IMR-90 (cell line): ENCODE measurements at places on chromosomes 4 and X. TPM values are rescaled to one million over a fixed set of nuclear protein-coding genes. Genes with fewer than 3 reads are reported as not detected.
A peak's percentile ranks its signal among the peaks of the same experiment; 100 is the strongest.

Gene SCRG1
- under 0.01 TPM in 2 replicates for total RNA-seq

DNA sequence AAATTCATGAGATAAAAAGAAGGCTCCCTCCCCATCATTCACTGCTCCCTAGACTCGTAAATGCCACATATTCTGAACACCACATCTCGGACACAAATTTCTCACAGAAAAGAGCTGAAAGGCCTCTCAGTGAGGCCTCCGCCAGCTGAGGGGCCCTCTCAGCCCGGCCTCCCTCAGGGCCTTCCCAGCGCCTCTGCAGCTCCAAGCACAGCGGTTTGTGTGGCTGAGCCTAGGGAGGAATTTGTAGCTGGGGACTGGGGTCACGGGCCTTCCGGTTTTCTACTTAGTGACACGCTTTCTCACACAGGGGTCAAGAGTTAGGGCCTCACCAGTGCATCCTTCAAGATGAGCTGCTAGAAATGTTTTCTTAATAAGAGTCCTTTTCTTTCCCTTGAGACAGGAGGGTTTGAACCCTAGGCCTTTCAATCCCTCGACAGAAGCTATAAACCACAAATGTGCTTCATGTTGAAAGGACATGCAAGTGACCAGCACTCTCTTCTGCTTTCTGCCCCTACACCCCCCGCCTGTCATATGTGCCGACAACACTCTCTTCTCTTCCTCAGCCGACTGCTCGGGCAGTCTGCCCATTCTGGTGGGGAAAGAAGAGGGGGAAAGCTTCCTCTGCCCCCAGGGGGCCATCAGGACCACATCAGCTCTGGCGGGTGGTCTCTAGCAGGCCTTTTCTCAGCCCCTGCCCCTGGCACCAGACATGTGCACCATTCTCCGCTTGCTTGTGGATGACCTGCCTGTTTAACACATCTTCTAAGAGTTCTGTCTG, 104.9 kb downstream of the CHIC2 start:
- no peaks in the 10 kb centered on the region for H3K36me3 ChIP-seq
- H3K27me3 ChIP-seq = no peaks in the 10 kb centered on the region
- peaks cover 10% of the 10 kb centered on the region for H3K4me1 ChIP-seq
- no peak for DNase-seq
- no peak overlapping the region for H3K27ac ChIP-seq
- no peak overlapping the region for H3K4me3 ChIP-seq

DNA sequence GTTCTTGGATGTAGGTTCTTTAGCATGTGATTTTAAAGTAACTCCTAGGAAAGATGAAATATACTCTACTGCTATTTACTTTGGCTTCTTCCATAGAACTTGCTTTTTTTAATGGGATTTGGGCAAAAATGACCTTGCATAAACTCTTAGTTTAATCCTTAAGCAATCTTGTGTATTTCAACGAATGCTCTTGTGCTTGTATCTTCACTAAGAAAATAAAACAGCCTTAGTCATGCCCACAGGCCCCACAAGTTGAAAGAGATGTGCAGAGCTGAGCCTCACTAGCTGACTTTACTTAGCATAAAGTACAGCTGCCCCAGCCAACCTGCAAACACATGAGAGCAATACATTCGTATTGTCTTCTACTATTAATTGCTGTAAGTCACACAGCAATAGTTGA, 1609.2 kb downstream of the STIM2 start:
- DNase-seq = peak; percentile 65
- no peak overlapping the region for H3K27ac ChIP-seq
- no peaks in the 10 kb centered on the region for H3K4me1 ChIP-seq
- no peaks in the 10 kb centered on the region for H3K36me3 ChIP-seq
- H3K27me3 ChIP-seq = no peaks in the 10 kb centered on the region

GRCh38 chr4:94714365-94715160, 43.2 kb upstream of the BMPR1B start:
- DNase-seq = peak; percentile 74
- no peaks in the 10 kb centered on the region for H3K36me3 ChIP-seq
- H3K27ac ChIP-seq = peak overlapping the region; percentile 80
- H3K4me3 ChIP-seq = peak overlapping the region; percentile 16; the same call in 1 of the 2 replicates

Gene ESX1
- total RNA-seq = not detected in 2 replicates

Gene TMSB15B
- 5.6 and 7.9 TPM in 2 replicates for total RNA-seq

- no peaks in the 10 kb centered on the region for H3K27me3 ChIP-seq
- H3K4me3 ChIP-seq = no peak overlapping the region
- no peak overlapping the region for H3K27ac ChIP-seq
- no peak for DNase-seq
- H3K4me1 ChIP-seq = no peaks in the 10 kb centered on the region
These were observed 35.7 kb upstream of the FMR1 start for GRCh38 chrX:147875866-147876596.

Gene PFKFB1
- under 0.01 TPM in 1 of 2 replicates, not detected in the other for total RNA-seq

- no peaks in the 10 kb centered on the region for H3K4me1 ChIP-seq
- DNase-seq = peak; percentile 13
- H3K36me3 ChIP-seq = no peaks in the 10 kb centered on the region
- no peaks in the 10 kb centered on the region for H3K27me3 ChIP-seq
- no peak overlapping the region for H3K4me3 ChIP-seq
- no peak overlapping the region for H3K27ac ChIP-seq
These were observed 9.9 kb upstream of the AKAP14 start for GRCh38 chrX:119885554-119886428.

Gene SMARCA1
- total RNA-seq = 31.0 and 71.4 TPM in 2 replicates

Gene PLK4
- total RNA-seq = 15.1 and 16.1 TPM in 2 replicates

Gene VCX2
- total RNA-seq = not detected in 2 replicates

- H3K4me3 ChIP-seq = no peak overlapping the region
- peaks cover 9% of the 10 kb centered on the region; the same call in 1 of the 2 replicates for H3K27me3 ChIP-seq
- no peak for DNase-seq
- no peaks in the 10 kb centered on the region for H3K36me3 ChIP-seq
These were observed 6.3 kb upstream of the RGS12 start for GRCh38 chr4:3286335-3287175.

Gene NAA10
- 98.6 and 118 TPM in 2 replicates for total RNA-seq

- peaks cover 66% of the 10 kb centered on the region for H3K27me3 ChIP-seq
- no peaks in the 10 kb centered on the region for H3K36me3 ChIP-seq
- H3K4me3 ChIP-seq = no peak overlapping the region
- no peaks in the 10 kb centered on the region for H3K4me1 ChIP-seq
- H3K27ac ChIP-seq = no peak overlapping the region
These were observed 74.4 kb downstream of the RTL5 start for GRCh38 chrX:72057331-72057730.

Gene FGFBP2
- not detected in 2 replicates for total RNA-seq

Gene NDST4
- total RNA-seq = not detected in 2 replicates

Gene SOX3
- not detected in 2 replicates for total RNA-seq

GRCh38 chr4:85028910-85029309, 62.4 kb upstream of the WDFY3 start:
- no peak overlapping the region for H3K4me3 ChIP-seq
- no peaks in the 10 kb centered on the region for H3K36me3 ChIP-seq
- H3K27me3 ChIP-seq = no peaks in the 10 kb centered on the region
- DNase-seq = peak; percentile 22
- H3K27ac ChIP-seq = no peak overlapping the region
